CD4-positive, alpha-beta T cell treated with Interleukin-1 beta for 1 hour (primary cell): ENCODE measurements at places on chromosomes 4 and X.

- no peak for DNase-seq
Observed at GRCh38 chr4:154738426-154738825, 5.4 kb upstream of the LRAT start.

DNA sequence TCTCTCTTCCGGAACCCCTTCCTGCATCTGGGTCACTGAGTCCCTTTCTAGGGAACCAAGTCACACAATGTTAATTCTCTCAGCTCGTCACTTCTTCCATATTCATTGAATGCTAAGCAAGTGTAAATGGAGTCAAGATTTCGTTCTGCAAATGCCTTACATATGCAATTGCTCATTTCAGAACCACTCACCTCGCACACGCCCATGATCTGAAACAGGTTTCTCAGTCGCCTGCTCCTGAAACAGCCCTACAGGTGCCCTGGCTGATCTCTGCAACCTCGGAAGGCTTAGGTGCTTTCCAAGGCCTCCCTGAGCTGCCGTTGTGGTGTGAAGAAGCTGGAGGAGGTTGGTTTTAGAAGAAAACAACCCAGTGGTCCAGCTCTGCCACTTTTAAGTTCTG lies 100.8 kb upstream of the MSX1 start:
- DNase-seq = no peak

DNA sequence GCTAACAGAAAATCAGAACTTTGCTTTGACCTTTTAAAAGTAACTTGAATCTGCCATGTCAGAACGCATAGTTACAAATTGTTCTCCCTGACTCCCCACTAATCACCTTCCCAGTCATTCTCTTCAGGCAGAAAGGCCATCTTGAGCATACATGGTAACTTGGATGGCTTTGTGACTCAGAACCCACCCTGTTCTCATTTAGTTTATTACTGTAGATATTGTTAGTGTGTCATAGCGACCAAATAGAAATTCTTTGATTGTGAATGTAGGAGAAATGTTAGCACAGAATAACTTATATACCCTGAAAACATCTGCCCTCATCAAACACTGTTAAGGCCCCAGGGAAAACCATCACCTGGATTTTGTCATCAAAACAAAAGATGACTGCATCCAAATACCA lies 382.0 kb downstream of the MAGEB5 start:
- DNase-seq = no peak

DNA sequence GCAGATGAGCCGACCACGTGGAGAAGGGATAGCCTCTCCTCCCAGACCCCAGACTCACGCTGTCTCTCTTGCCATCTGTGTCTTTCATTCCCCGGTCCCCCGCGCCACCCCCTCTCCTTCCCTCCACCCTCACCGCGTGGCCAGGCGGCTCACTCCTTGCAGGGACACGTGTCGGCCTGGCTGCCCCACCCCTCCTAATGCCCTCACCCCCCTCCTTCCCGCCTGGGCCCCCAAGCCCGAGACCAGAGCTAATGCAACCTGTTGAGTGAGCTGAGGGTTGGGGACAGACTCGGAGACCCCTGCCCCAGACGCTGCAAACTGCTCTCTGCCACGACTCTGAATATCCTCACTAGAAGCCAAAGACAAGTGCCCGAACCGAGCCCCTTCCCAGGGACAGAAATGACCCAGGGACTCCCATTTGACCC lies 1.8 kb downstream of the SLC38A5 start:
- DNase-seq = peak; percentile 30

- DNase-seq = peak; percentile 9
Observed at GRCh38 chr4:88008122-88008742, 797 bp downstream of the PKD2 start.

DNA sequence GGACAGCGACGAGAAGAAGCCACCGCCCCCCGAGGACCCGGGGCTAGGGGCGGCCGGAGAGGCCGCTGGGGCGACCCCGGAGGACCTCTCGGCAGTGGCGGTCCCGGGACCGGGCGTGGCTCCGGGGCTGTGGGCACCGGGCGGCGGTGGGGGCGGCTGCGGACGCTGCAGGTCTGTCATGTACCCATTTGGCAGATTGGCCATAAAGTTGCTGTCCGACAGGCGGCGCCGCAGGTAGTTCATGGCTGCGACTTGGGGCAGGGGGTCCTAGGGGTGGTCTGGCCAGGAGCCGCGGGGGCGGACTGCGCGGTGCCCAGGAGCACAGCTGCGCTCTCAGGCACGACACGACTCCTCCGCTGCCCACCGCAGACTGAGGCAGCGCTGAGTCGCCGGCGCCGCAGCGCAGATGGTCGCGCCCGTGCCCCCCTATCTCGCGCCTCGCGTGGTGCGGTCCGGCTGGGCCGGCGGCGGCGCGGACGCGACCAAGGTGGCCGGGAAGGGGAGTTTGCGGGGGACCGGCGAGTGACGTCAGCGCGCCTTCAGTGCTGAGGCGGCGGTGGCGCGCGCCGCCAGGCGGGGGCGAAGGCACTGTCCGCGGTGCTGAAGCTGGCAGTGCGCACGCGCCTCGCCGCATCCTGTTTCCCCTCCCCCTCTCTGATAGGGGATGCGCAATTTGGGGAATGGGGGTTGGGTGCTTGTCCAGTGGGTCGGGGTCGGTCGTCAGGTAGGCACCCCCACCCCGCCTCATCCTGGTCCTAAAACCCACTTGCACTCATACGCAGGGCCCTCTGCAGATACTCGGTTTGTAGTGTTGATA lies at the start of gene SYN1:
Gene SYN1 (minus strand): TSS at position 372 of the 817 bp plus-strand sequence. CDS start 129 bp downstream, at position 243.
- peak; percentile 85 for DNase-seq

- no peak for DNase-seq
Observed at GRCh38 chr4:155672342-155672741, 5.7 kb downstream of the GUCY1A1 start.

- DNase-seq = no peak
Observed at GRCh38 chrX:46327566-46328115, 217.6 kb downstream of the ZNF674 start.
